Left lobe of liver (tissue), 2 donors: ENCODE measurements at places on chromosomes 12 and 14.

DNA sequence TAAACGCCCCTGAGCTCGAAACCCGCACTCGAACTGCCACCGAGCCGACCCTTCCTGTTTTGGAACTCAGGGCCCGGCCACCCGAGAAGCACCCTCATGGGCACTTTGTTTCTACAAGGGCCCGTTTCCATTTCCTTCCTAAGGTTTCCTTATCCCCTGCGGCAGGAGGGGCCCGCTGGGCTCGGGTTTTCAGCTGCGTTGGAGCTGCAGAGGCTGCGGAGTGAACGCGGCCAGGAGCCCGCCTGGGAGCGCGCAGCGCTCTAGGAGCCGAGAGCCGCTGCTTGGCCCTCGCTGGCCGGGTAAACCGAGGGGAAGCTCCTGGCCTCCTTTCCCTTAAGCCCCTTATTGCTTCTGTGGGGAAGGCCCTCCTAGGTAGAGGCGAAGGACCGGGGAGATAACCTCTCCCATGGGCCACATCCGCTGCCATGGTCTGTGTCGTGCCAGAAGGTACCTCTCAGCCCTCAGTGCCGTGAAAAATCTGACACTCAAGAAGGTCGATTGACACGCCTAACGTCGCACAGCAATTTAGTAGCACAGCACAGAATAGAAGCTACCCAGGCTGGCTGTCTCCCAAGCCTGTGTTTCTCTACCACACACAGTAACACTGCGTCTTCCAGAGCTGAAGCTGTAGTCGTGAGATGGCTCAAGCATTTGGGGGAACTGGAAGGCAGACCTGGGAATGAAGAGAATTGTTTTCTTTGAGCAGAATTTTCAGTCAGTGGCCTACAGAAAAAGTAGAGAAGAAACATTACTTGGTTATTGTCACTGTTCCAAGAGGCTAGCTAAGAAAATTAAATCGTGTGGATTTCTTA, 12.9 kb upstream of the CALM1 start:
- peak; percentile 69 for DNase-seq

- no peak for DNase-seq
These were observed 5.4 kb upstream of the DCP1B start for GRCh38 chr12:2009623-2010022.

DNA sequence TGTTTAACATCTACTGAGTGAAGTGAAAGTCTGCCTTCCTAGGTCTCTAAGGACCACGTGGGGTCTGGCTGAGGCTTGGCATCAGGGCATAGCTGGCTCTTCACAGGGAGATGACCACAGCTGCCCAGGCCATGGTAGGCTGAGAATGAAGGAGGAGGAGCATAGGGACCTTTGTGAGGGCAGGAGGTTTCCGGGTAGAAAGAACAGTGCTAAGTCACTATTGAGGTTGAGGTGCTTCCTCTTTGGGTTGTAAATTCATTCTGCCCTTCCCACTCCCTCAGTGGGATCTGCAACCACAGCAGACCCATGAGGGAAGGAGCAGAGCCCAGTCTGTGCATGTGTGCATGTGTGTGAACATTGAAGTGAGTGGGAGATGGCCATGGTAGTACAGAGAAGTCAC, 909.6 kb downstream of the VRK1 start:
- DNase-seq: no peak

DNA sequence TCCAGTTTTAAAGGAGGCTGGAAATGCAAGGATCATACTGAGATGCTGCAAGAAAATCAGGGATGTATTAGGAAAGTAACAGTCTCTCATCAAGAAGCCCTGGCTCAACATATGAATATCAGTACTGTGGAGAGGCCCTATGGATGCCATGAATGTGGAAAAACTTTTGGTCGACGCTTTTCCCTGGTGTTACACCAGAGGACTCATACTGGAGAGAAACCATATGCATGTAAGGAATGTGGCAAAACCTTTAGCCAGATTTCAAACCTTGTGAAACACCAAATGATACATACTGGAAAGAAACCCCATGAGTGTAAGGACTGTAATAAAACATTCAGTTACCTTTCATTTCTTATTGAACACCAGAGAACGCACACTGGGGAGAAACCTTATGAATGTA, 24.5 kb downstream of the ZNF891 start:
- no peak for DNase-seq

GRCh38 chr12:15726027-15726877, 62.9 kb downstream of the EPS8 start:
- no peak for DNase-seq

GRCh38 chr12:58071994-58072393, 130.6 kb downstream of the ATP23 start:
- no peak for DNase-seq

- peak; percentile 56 for DNase-seq
These were observed 6.0 kb upstream of the CHD4 start for GRCh38 chr12:6613015-6613775.

GRCh38 chr14:45793081-45793480, 540.1 kb upstream of the MIS18BP1 start:
- no peak for DNase-seq

DNA sequence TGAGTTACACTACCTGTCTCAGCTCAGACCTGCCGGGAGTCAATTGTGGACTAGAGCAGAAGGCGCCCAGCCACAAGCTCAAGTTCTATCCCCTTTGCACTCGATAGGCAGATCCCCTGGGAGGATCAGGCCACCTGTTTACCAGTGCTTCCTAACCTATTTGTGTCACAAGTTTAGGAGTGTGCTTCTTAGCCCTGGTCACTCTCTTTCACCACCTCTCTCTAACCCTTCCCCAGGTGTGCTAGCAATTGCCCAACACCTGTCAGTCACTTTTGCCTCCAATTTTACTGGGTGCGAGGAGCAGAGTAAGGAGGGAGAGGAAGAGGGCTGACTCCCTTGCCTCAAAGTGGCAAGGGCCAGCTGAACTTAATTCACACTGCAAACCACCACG, 745 bp upstream of the NAA30 start:
- DNase-seq: no peak

DNA sequence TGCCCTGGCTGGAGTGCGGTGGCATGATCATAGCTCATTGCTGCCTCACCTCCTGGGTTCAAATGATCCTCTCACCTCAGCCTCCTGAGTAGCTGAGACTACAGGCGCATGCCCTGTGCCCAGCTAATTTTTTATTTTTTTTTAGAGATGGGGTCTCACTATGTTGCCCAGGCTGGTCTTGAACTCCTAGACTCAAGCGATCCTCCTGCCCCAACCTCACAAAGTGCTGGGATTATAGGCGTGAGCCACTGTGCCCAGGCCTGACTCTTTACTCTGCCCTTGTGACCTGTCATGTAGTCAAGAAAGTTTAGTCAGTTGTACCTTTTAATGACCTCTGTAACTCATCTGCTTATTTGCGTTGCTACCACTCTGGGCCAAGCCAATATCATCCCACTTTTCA, 55.7 kb downstream of the PROX2 start:
- DNase-seq: no peak

GRCh38 chr12:5506295-5506694, 74.4 kb downstream of the NTF3 start:
- DNase-seq: no peak

DNA sequence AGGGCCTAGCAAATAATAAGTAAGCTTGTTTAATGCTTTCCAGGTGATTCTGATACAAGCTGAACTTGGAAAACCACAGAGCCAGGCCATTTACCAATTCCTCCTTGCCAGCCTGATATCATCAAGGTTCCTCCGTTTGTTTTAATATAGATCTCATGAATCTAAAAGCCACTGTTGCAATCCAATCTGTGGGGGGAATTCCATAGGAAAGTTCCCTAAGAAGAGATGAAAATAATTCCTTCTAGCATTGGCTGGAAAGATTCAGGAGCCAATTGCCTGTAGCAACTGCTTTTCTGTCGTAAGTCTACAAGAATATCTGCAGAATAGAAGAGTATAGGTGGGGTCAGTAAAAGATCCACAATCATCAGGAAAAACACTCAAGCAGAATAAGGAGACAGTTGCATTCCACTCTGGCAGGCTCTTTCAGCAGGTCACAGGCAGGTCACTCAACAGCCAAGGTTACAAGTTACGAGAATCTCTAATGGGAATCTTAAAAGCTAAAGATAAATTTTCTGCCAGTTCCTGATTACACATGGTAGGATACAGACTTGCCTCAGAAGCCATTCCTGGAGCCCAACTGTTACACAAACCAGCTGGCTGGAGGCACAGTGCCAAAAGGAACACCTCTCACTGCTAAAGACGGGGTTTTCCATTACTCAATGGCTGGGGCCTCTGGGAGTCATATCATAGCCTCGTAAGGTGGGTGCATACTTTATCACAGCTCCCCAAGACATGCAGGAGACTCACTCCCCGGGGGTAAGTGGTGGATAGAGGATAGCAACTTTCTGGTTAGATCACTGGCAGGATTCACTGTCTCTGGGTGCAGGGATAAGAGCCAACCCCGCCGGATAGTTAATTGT, 43.6 kb downstream of the FGD6 start:
- peak; percentile 58 for DNase-seq

- DNase-seq: no peak
These were observed 38.3 kb downstream of the GYS2 start for GRCh38 chr12:21566223-21566906.

GRCh38 chr12:51889216-51890132, 1.6 kb downstream of the ANKRD33 start:
- DNase-seq: no peak

DNA sequence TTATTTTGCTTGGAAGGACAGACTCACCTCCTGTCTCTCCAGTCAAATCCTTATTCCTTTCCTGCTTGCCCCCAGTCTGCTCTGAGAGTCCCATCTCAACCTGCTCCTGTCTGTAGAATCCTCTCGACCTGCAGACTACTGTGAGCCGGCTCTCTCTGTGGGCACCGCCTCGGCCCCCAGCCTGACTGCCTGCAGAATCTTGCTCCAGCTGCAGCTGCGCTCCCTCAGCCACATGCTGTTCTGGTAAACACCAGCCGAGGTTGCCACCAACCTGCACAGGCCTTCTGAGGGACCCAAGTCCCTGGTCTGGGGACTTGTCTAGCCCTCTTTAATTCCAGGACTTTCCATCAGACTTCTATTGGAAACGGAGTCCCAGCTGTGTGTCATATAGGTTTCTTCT, 44.8 kb upstream of the PRMT8 start:
- DNase-seq: no peak

DNA sequence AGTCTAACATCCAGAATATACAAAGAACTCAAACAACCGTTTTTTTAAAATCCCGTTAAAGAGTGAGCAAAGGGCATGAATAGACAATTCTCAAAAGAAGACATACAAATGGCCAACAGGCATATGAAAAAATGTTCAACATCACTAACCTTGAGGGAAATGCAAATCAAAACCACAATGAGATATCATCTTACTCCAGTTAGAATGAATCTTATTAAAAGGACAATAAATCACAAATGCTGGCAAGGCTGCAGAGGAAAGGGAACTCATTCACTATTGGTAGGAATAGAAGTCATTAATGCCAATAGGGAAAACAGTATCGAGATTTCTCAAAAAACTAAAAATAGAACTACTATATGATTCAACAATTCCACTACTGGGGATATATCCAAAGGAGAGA, 520.1 kb downstream of the RMST start:
- no peak for DNase-seq

DNA sequence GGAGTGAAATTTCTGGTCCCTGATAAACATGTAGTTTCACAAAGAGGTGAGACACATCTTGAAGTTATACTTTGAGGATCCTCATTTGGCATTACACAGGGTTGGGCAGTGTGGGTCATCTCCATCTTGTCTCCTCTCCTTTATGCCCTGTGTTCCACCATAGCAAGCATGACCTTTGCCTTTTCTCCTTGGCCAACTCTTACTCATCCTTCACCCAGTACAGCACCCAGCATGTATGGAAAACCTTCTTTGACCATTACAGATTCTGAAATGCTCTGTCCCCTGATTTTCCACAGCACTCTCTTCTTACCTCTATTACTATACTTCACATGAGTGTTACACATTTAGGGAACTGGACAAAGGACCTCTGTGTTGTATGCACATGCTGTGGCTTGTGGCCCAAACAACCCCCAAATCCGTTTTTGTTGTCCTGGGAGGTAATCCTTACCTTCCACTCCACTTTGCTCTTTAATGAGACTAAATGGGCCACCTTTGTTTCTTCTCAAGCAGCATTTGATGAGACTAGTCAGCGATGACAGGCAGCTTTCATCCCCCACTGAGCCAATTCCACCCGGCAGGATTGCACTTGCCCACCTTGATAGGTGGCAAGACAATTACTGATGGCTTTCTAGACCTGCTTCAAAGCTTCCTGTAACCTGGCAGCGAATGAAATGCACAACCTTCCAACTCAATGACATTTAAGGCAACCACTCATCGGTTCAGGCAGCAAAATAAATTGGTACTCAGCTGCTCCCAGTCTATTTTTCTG, 163.5 kb downstream of the MON2 start:
- DNase-seq: no peak

DNA sequence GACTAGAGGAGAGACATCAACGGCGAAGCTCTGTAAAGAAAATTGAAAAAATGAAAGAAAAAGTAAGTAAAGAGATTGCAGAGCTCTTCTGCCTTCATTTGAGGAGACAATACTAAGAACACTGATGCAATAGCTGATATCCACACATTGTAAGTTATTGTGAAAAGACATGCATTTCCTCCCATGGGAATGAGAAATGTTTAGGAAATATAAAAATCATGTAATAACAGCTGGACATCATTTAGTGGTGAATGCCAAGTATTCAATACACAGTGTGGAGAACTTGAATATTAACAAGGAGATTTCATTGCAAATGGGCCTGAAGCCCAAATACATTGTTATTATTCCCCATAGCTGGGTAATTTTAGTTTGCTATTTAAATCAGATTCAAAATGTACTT, 179.2 kb downstream of the KICS2 start:
- no peak for DNase-seq

- no peak for DNase-seq
These were observed 87.4 kb upstream of the SLC38A2 start for GRCh38 chr12:46459861-46460545.

DNA sequence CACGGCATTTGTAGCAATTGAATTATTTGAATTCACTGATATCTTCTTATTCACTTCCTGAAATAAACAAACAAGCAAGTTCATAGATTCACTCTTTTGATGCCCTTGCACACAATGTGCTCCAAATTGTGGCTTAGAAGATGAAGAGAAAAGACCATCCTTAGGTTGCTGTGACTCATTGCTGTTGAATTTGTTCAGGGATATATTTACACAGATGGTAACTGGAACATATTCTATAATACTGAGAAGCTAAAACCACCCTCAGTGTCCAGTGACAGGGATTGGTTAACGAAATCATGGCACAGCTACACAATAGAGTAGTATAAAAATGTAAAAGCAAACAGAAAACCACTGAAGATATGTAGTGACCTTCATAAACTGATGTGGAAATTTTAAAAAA, 3.1 kb downstream of the PRB4 start:
- DNase-seq: no peak
